ENCODE measurements at places on chromosomes 7 and 10.

DNA sequence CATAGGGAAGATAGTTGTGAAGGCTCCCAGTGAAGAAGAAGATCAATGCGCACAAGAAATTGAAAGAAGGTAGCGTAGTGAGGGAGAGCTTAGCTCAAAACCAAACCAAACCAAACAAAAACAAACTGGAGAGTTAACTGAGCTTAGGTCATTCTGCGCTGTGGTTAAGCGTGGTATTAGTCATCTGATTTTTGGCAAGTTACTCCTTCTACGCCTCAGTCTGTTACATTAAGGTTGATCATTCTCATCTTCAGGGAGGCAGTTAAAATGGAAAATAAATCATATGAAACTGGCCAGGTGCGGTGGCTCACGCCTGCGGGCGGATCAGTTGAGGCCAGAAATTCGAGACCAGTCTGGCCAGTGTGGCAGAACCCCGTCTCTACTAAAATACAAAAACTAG lies 259.7 kb downstream of the EXOC4 start:
- no peak for DNase-seq

- DNase-seq, result no peak
These were observed 21.3 kb downstream of the TSPAN15 start for GRCh38 chr10:69472544-69472943.

- no peak for DNase-seq
These were observed 540.2 kb downstream of the LRMDA start for GRCh38 chr10:75971402-75972211.

- no peak for DNase-seq
These were observed 61.1 kb downstream of the VWA2 start for GRCh38 chr10:114300036-114300645.

- DNase-seq, result no peak
These were observed 428.2 kb upstream of the POT1 start for GRCh38 chr7:125357676-125358455.

- DNase-seq, result no peak
These were observed 4.1 kb downstream of the VAX1 start for GRCh38 chr10:117134056-117134305.

- DNase-seq, result no peak
These were observed 76.5 kb downstream of the ARL5B start for GRCh38 chr10:18735711-18736110.

DNA sequence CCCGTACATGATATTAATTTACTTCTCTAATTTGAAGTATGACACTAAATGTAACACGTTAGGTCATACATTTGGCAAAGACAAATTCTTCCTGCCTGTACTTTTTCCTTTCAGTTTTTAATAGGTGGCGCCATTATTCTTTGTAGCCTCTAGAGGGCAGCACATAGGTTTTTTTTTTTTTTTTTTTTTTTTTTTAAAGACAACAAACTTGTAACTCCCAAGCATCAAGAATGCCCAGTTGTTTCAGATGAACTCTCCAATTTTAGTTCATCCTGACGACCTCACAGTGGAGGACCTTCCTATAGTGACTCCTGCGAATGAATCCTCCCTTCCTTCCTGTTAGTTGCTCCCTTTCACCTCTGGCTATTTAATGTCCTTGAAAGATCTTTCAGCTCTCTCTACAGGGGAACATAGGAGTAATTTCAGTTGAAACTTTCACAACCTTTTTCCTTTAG lies 139.3 kb upstream of the HDAC9 start:
- no peak for DNase-seq

DNA sequence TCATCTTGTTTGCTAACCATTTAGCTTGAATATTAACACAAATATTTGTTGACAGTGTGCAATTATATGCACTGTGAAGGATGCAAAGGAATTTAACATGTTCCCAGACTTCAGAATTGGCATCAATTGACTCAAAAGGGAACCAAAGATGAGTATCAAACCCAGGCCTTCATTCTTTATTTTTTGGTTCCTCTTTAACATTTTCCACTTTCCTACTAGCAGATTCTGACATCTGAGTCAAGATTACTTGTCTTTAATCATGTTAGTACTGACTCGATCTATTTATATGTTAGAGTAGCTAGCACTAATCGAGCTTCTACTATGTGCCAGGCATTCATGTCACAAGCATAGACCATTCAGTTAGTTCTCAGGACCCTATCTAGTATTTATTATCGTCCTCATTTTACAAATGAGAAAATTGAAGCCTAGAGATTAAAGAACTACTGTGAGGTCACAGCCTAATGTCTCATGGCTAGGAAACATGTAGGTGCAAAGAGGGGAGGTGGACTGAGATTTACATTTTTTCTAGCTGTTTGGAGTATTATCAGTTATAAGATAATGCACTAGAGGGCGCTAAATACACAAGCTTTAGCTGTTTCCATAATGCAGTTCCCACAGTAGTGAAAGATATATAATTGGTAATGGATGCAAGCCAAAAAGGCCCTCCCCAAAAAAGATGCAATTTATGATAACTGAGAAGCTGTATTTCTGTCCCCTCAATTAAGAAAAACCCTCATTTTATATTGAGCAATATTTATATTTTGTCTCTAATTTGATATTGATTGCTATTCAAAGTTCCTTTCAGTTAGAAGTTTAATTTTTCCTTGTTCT lies 32.9 kb upstream of the KMT2E start:
- DNase-seq, result no peak

DNA sequence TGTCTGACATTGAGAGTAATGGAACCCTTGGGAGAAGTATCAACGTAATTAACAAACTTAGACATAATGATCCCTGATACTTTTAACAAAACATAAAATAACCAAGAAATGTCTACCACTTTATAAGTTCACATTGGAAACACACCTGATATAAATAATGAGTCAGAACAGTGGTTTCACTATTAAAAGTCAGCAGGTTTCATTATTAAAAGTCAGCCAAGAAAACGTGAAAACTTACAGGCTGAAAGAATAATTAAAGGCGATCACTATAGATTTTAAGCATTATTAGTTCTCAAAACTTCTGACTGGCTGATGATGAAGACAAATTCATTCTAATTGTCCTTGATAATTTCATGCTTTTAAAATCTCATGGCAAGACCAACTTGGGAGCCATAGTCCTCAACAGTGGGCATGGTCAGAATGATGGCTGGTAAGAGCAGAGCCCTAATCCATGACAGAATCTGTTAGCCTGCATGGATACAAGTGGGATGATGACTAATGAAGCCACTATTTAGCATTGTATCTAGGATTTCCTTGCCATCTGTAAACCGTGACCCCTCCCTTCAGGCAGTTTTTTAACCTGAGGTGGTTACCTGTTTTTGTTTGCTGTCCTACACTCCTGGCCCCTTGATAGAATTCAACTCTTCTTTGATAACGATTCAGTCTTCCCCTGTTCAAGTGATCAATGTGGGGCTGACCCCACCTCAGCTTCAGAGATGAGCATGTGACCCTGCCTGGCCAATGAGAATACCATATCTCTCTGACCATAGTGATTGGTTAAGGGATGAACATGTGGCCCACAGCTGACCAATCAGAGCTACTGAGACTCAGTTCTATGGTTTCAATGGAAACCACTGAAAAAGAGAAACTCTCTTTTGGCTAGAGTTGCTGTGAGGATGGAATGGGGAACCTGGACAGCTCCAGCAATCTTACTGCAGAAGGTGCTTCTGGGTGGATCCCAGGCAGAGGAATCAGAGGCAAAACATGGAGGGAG lies 151.0 kb downstream of the PLPP4 start:
- no peak for DNase-seq

DNA sequence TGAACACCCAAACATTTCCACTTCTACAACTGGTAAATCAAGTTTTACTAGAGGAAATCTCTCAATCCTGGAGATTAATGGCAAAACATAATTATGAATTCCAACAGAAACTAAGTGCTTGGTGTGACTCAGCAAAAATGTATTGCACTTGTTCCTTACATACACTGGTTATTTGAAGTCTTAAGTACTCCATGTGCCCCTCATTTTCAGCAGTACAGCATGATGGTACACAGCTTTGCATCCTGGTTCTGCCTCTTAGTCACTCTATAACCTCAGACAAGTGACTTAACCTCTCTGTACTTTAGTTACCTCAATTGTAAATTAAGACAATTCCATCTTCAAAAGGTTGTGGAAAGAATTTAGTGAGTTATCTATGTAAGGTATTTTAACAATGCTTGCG lies 12.9 kb downstream of the SLC16A12 start:
- DNase-seq, result no peak

- no peak for DNase-seq
These were observed 335.1 kb downstream of the XPNPEP1 start for GRCh38 chr10:109588259-109588658.

GRCh38 chr7:88666626-88667025 lies 92.9 kb upstream of the ZNF804B start:
- no peak for DNase-seq

GRCh38 chr10:117519879-117520278 lies 22.7 kb upstream of the EMX2 start:
- no peak for DNase-seq

DNA sequence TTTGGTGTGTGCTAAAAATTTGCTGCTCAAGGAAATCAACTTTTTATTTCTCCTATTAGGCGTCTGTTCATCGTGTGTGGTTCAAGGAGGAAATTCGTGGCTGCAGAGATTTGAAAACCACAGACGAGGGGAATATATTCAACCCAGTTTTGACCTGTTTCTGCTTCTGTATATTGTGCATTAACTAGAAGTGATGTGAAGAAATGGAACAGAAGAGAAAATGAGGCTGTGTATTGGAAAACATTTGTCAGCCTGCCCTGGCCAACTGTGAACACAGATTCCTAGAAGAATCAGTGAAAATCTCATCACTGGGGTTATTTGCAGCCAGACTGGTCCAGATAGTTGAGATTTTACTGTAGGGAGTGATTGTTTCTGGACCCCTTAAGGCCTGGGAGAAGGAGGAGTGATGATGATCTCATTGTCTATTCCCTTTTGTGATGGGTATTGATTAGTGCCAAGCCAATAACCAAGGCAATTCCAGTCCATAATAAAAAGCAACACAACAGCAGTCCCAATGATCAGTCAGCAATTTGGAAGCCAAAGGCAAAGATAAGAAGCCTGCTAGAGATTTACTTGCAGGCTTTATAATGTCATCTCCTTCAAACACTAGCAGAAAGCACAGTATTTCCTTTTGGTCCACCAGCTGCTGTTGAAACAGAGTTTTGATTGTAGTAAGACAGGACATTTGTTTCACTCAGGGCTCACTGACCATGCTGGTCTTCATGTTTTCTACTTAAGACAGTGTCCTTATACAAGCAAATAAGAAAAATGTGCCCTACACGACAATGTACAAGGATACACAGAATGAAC lies 339.4 kb downstream of the PRPF18 start:
- DNase-seq, result no peak

DNA sequence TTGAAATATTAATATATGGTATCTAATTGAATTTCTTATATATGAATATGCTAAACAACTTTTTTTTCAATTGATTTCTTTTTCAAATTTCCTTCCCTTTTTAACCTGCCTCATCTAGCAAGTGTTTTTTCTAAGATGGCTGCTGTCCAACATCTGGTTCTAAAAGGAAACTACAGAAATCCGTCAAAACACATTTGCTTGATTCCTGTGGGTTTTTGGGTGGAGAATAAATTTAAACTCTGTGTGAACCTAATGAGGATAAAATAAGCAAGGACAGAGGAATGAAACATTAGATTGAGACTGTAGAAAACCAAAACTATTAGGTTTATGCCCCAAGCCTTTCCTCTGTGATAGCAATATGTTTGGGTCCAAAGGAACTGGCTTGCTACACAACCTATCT lies 75.5 kb upstream of the STARD3NL start:
- no peak for DNase-seq

- DNase-seq, result no peak
These were observed 98.1 kb downstream of the PTPN20 start for GRCh38 chr10:47009215-47009838.

- DNase-seq, result no peak
These were observed 78.4 kb upstream of the PRKAR2B start for GRCh38 chr7:106966121-106966520.

DNA sequence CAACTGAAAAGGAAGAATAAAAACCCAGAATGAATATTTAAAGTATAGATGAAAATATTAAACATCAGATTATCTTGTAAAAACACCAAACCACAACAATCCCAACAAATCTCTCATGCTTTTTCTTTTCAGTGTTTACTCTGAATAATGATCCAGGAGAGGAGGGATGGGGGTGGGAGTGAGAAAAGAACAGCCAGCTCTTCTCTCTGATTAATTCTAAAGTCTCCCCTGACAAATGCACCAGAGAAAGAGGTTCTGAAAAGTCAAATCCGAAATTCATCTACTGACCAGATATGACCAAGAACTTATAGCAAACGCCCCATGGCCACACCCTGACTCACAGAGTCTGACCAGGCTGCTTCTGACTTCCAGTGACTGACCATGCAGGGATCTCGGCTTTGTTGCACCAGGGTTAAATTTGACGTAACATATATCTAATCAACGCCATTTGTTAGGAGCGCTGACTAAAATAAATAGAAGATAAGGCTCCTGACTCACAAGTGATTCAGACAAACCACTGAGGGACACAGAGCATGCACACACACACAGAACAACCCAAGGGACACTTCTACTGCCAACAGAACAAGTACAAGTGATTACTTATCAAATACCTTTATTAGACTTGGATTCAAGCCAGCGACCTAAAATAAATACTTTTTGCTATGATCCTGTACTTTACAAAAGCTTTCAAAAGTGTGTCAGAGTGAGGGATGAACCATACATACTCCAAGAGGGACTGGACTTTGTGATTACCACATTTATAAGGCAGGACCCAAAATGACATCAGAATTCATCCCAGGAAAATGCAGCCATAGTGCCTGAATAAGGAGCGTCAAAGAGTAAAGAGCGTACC lies 9.3 kb upstream of the SPOCK2 start:
- no peak for DNase-seq

DNA sequence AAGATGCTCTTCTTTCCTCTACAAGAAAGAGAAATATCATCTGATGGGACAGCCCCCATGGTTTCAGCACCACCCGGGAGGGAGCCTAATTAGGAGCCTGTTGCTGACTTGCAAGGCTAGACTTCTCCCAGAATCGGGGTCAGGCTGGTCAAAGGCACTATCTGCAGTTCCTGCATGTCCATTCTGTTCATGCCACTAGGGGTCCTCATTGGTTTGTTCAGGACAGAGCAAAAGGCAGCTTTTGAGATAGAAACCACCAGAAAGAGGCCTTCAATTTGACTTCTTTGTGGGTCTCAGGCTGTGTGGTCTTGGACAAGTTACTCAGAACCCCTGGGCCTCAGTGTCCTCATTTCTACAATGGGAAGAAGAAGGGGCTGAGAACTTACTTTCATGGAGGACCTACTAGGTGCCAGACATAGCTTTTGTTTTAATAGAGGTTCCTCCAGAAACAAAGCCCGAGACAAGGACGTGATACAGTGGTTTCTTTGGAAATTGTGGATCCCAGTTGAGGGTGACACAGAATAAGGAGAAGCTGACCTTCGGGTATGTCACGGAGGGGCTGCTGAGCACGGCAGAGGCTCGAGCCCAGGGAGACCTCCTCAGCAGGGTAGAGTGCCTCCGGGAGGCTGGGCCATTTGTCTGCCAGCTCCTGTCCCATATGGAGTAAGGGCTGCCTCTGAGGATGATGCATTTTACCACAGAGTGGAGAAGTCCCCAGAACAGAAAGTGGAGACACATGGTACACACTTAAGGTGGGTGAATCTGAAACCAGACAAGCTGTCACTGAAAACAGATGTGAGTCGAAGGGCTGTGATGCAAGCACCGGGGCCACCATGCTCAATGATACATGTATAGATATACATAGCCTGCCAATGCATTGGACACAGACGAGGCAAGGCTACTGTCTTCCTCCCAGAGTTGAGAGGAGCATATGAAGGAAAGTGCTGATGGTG lies 33.1 kb upstream of the NEUROD6 start:
- no peak for DNase-seq

GRCh38 chr7:42834676-42835075 lies 77.2 kb downstream of the C7orf25 start:
- DNase-seq, result no peak

GRCh38 chr7:1910827-1911226 lies 240.8 kb downstream of the ELFN1 start:
- no peak for DNase-seq
